ENCODE measurements at places on chromosomes 2 and 18. TPM values are rescaled to one million over a fixed set of nuclear protein-coding genes. Genes with fewer than 3 reads are reported as not detected.

The ADRA2B gene
- polyA plus RNA-seq: 0.83 TPM

The CD226 gene
- 59.9 TPM for polyA plus RNA-seq

The FBXO41 gene
- polyA plus RNA-seq: 0.40 TPM

The ICOS gene
- polyA plus RNA-seq: 0.80 TPM

The NCKAP5 gene
- polyA plus RNA-seq: not detected

The EPB41L3 gene
- not detected for polyA plus RNA-seq

The WDR35 gene
- polyA plus RNA-seq: 2.4 TPM

The DNMT3A gene
- polyA plus RNA-seq: 15.9 TPM

The CCL20 gene
- not detected for polyA plus RNA-seq

The CCDC68 gene
- polyA plus RNA-seq: not detected

The ALPI gene
- not detected for polyA plus RNA-seq

The LCT gene
- polyA plus RNA-seq: not detected

The COL4A4 gene
- not detected for polyA plus RNA-seq

The PRSS56 gene
- polyA plus RNA-seq: not detected

The ELAC1 gene
- polyA plus RNA-seq: 23.6 TPM

The DCDC2C gene
- polyA plus RNA-seq: not detected

The KCNE4 gene
- polyA plus RNA-seq: not detected

The ASIC4 gene
- polyA plus RNA-seq: not detected

The SERPINB8 gene
- 9.0 TPM for polyA plus RNA-seq

The CD302 gene
- polyA plus RNA-seq: 2.4 TPM

The MARCO gene
- 0.53 TPM for polyA plus RNA-seq

The MAP3K19 gene
- not detected for polyA plus RNA-seq

The RAD51AP2 gene
- not detected for polyA plus RNA-seq

The GMCL1 gene
- 38.9 TPM for polyA plus RNA-seq

The CSRNP3 gene
- polyA plus RNA-seq: not detected

The SP140 gene
- 19.3 TPM for polyA plus RNA-seq

The RFTN2 gene
- polyA plus RNA-seq: not detected

The NIF3L1 gene
- polyA plus RNA-seq: 13.5 TPM

The YES1 gene
- 2.0 TPM for polyA plus RNA-seq

The KIF5C gene
- polyA plus RNA-seq: 0.20 TPM

The TMEM169 gene
- not detected for polyA plus RNA-seq

The LANCL1 gene
- polyA plus RNA-seq: 28.7 TPM

The TUBA3E gene
- not detected for polyA plus RNA-seq

The MDH1B gene
- not detected for polyA plus RNA-seq

The CHAC2 gene
- polyA plus RNA-seq: 4.3 TPM

The OSBPL1A gene
- polyA plus RNA-seq: 2.1 TPM

The CROCC2 gene
- not detected for polyA plus RNA-seq

The TGFA gene
- 5.5 TPM for polyA plus RNA-seq

The IL36G gene
- not detected for polyA plus RNA-seq

The EMILIN1 gene
- 0.80 TPM for polyA plus RNA-seq

The EDAR gene
- polyA plus RNA-seq: not detected

The SAG gene
- polyA plus RNA-seq: not detected

The CMPK2 gene
- 5.2 TPM for polyA plus RNA-seq

The CXCR2 gene
- polyA plus RNA-seq: 75.7 TPM

Data from immature natural killer cell (primary cell).